Activated CD4-positive, CD25-positive, alpha-beta regulatory T cell treated with anti-CD3 and anti-CD28 coated beads, Interleukin-2, amount 50 U/mL, for 24 hours (primary cell): ENCODE measurements at places on chromosomes 2 and 18.

- ATAC-seq = no peak
Measured at GRCh38 chr2:20614201-20615067, 36.5 kb downstream of the HS1BP3 start.

- no peak for ATAC-seq
Measured at GRCh38 chr2:130258356-130258755, 60.1 kb upstream of the TUBA3E start.

GRCh38 chr2:32009516-32010256 lies 1.1 kb downstream of the MEMO1 start:
- peak; percentile 3 for ATAC-seq

DNA sequence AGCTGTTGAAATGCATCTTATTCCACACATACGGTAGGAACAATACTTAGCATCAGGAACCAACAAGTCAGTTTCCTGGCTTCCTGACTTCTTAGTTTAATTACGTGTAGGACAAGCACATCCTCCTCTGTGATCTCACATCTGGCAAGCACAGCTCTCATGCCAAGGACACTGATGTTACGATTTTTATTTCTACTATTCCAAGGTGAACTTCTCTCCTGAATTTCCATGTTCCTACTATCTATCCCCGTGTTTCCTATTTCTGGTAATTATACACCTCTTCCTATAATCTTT lies 374.0 kb downstream of the NCKAP5 start:
- no peak for ATAC-seq

DNA sequence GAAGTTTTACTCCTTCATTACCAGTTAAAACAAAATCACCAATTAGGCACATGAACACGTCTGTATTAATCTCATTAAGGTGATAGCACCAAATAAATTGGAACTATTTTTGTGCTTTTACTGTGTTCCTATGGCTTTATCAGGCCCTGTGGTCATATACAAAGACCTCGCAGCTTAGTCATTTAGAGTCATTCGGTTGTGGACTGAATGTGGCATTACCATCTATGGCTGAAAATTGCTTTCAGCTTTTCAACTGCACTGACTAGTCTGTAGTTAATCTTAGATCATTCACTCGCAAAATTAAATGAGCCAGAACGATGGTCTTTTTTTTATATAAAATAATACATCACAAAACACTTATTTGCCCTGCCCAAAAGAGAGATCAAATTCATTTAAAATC lies 601.7 kb downstream of the NR4A2 start:
- ATAC-seq = no peak

DNA sequence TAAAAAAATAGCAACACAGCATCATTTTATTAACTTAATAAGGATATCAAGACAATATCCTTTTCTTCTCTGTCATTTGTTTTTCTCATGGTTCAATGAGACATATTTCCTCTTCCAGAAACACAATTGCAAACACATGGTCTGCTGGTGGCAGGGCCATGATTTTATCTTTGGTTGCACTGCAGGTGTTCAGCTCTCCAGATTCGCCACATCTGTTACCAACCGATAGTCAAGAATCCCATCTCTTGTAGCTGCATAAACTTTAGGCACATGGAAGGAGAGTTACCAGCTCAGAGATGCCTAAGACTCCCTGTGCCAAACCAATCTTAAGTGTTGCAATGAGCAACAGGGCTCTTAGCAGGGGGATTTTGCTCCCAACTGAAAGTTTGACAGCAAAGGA lies 1303.2 kb upstream of the CELF4 start:
- no peak for ATAC-seq

DNA sequence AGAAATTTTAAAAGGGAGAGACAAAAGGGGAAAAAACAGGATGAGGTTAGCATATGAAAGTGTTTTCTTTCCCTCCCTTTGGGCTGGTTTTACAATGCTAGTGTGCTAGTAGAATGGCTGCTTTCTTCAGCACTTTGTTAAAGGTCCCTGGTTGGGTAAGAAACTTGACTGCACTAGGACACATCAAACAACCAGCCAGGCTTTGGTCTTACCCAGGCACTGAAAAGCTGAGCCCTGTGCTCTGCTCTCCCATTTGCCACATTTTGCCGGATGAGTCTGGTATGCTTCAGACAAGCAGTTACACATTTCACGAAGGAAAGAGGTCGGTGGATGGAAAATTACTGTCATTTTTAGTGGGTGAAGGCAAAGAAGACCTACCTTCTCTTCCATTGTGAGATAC lies 242.0 kb downstream of the DPP10 start:
- no peak for ATAC-seq

GRCh38 chr2:67453310-67453709 lies 56.2 kb downstream of the ETAA1 start:
- no peak for ATAC-seq

DNA sequence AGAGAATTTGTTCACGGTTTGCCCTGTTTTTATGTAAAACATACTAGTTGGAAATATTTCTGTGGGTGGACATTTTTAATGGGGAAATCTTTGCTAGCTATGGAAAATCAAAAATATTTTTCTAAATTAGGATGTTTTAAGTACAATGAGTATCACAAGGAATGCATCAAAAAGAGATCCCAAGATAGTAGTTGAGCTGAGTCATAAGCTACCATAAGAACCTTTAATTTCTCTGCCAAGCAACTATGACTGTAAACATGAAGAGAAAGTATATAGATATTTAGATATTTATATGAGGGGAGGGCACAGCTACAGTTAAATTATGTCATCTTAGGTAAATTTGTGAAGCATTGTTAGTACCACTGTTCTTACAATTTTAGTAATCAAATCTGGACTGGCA lies 646.2 kb downstream of the XIRP2 start:
- no peak for ATAC-seq

DNA sequence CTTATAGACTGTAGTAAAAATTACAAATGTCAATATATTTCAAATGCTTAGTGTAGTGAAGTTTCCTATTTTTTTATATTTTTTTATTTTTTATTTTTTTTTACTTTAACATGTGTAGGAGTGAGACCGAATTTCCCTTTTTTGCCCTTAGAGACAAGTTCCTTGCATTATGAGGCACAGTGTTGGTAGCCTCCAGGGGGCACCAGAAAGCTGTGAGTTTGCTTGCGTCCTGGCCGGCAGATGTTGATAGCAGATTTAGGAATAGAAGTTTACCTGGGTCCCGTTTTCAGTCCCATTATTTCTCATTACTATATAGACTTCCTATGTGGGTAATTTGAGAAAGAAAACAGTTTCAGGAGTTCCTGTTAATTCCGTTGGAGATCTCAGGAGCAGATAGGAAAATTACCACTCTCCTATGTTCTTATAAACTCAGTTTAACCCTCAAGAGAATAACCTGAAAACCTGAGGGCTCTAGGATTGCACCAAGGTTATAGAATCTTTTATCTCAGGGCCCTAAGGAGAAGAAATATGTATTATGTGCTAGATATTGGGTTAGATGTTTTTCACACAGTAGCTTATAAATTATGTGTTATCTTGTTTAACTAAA lies 157.5 kb upstream of the SESTD1 start:
- peak; percentile 45 for ATAC-seq

DNA sequence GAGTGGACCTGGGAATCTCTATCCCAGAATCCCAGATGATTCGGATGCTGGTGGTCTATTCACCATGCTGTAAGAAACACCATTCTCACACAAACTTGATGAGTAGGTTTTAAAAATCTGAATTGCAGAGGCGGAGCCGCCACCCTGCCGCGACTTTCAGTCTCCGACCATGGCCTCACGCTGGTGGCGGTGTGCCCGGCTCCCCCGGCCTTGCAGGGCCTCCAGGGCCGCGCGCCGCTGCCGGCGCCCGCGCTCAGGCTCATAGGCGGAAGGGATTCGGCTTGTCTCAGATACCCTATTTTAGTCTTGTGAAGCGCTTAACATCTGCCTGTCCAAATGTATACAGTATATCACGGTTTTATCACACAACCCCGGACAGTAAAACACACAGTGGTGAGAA lies 2.6 kb upstream of the PPM1B start:
- ATAC-seq = no peak
